Stimulated activated CD8-positive, alpha-beta memory T cell treated with anti-CD3 and anti-CD28 coated beads, Interleukin-7, amount 100 ng/mL, for 48 hours (primary cell): ENCODE measurements at places on chromosomes 13 and 19.
A peak's percentile ranks its signal among the peaks of the same experiment; 100 is the strongest.

DNA sequence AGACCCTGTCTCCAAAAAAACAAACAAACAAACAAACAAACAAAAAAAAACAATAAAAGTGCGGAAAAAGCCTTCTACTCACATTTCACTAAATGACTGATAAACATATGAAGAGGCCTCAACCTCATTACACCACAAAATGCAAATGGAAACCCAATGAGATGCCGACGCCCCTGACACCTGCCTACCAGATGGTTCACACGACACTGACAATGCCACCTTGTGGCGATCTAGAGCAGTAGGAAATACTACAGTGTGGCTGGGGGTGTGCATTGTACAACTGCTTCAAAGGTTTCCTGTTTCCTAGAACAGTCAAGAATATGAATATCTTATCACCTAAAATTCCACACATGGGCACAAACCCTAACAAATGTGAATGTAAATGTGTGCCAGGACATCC is 14.0 kb downstream of the SCGB2B2 start:
- peak; percentile 18 for DNase-seq

DNA sequence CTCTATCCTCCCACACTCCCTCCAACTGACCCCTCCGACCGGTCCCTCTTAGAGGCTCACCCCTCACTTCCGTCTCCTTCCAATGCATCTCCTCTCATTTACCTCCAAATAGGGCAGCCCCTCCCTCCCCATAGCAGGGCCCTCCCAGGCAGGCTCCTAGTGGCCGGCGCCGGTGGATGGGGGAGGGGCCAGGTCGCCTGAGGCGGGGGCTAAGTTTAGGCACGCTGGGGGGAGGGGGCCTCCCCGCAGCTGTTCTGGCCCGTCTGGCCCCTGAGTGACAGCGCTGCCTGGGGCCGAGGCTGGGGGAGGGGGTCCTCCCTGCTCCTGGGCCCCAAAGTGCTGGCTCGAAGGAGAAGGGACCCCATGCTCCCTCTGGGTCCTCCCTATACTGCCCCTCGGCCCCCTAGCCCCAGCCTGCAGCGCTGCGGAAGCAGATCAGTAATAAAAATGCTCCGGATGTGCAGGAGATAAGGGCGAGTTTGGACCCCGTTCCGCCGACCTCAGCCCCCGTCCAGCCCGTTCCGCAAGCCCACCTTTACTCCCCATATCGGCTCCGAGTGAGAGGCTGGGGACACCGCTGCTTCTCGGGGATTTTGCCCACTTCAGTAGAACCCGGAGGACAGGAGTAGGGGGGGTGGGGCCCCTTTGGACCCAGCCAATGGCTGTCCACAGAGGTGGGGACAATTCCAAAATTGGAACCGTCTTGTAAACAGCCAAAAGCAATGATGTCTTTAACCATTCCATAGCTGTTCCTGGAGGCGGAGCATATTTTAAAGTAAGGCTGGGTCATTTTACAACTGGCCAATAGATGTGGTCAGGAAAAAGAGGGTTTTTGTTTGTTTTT is 4.0 kb downstream of the RTN2 start:
- DNase-seq: no peak

DNA sequence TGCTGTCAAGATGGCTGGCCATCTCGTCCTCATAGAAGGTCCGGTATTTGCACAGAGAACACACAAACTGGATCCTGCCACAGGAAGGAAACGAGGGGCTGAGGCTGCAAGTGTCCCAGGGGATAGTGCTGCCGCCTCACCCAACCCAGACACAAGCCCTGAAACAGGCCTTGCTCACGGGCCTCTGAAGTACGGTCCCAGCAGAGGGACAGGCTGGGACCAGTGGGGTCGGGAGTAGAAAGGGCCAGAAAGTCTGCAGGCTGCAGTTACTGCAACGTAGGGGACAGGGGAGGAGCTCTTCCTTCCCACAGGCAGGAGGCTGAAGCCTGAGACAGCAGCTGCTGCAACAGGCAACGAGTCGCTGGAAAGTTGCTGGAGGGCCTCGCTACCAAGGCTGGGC is 18.2 kb upstream of the AKAP8 start:
- DNase-seq: no peak

- DNase-seq: no peak
Observed at GRCh38 chr13:37679043-37679442, 80.5 kb upstream of the POSTN start.

DNA sequence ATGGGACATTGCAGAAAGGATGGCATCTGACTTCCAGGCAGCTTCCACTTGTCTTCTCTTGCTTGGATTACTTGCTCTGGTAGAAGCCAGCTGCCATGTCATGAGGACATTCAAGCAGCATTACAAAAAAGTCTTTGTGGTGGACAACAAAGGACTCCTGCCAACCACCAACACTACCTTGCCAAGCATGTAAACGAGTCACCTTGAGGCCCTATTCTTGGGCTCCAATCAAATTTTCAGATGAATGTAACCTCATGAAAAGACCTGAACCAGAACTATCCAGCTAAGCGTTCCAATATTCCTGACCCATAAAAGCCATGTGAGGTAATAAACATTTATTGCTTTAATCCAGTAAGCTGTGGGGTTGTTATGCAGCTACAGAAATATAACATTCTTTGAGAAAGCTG is 12.5 kb downstream of the PROSER1 start:
- DNase-seq: no peak

DNA sequence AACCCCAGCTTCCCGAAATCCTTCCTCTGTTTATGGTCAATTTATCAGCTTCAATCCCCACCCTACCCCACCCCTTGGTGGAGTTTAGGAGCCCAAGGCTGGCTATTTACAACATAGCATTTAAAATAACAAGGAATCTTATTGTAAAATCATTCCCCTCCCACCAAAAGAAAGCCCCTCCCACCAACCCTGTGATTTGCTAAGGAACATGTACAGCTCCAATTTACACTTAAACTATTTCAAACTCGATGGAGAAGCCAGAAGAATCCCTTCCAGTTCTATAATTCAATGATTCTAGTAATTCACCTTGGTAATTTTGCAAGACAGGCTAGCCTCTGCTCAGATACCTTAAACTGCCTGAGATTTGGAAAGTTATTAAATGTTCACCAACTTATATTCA is 3.0 kb downstream of the LATS2 start:
- no peak for DNase-seq

DNA sequence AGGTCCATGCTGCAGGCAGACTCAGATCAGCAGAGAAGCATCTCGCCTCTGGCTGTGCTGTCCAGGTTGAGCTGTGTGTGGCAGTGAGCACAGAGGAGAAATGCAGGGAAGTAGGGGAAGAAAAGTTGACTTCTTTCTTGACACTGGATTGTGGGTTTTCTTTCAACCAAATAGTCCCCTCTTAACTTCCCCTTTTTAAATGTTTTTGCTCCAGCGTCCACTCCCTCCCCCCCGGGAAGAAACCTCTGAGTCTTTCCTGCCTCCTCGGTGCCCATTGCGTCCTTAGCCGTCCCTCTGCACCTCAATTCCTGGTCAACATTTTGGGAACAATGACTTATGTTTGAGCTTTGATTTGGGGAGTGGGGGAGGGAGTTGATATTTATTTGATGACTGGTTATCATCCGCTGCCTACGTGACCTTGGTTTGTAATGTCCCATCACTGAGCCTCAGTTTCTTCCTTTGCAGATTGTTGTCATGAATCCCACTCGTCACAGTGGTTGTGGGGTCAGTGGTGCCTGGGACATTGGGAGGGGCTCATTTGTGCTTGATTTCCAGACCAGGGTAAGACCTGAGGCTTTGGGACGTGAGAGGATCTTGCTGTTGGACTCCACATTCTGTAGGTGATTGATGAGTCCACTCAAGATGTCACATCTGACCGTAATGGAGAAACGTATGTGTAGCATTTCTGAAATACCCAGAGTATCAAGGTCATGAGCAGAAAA is at the start of gene LILRB2:
Gene LILRB2, minus strand, starts transcription at position 104 of the 722 bp plus-strand sequence. CDS start 614 bp downstream, outside the sequence.
- no peak for DNase-seq

GRCh38 chr13:52002361-52002760 is 8.9 kb downstream of the ATP7B start:
- DNase-seq: no peak

- DNase-seq: no peak
Observed at GRCh38 chr13:32016631-32017030, 14.9 kb upstream of the FRY start.

GRCh38 chr19:460877-461720 is at the start of gene SHC2:
TSS of gene SHC2 (minus strand) at chr19:461033. CDS start at chr19:460996, 37 bp downstream.
- DNase-seq: no peak

DNA sequence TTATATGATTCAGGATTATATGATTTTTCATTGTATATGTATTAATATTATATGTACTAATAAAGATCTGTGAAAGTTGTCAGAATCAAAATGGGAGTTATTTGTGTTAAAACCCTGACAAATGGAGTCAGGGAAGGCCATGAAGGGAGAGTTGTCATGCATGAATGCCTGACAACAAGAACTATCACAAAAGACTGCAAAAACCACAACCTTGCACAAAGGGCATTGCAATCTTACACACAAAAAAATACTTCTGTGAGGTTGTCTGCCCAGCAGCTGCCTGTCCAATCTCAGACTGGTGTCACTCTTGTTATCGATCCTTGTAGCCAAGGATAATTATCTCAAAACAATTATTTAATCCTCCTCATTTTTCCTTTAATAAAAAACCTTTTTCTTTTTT is 21.2 kb upstream of the RBM26 start:
- no peak for DNase-seq

DNA sequence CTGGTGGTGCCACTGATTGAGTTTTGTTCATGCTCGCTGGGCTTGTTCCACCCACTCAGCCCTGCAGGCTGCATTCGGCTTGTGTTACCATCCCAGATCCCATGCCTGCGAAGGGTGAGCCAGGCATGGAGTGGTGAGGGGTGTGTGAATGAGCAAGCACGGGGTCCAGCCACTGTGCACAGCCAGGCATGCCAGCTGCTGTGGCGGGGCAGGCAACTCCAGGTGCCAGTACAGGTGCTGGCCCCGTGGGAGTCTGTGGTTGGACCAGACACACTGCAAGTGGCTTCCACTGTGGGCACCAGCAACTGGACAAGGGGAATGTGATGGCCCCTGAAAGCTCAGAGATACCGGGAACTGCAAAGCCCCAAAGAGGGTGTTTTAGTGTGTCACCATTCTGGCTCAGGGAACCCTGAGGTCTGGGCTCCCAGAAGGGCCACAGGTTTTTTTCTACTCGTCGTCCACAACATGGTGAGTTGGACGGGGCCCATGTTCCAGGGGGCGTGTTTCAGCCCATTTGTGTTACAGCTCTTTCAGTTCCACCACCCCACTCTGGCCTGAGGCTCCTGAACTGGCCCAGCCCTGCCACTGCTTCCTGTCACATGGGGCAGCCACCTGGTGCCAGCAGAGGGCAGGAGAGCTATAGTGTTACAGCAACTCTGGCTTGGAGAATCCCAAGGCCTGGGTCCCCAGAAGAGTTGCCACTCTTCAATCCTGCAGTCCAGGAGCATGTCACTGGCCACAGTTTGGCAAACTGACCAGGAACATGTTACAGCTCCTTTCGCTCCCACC is 217.0 kb upstream of the OBI1 start:
- no peak for DNase-seq

DNA sequence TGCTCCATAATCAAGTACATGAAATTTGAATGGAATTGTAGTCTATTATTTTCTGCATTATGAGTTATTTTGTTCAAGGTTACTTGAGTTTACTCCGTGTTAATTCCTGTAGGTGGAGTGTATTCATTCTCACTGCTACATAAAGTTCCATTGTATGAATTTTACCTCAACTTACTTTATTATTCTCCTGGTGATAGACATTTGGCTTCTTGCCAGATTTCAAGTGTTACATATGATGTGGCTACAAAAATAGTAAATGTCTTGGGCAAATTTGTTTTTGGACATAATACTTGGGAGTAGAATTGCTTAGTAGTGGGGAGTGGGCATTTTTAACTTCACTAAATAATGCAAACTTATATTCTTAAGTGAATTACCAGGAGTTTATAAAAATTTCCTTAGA is 328.9 kb downstream of the SHISA2 start:
- DNase-seq: no peak

DNA sequence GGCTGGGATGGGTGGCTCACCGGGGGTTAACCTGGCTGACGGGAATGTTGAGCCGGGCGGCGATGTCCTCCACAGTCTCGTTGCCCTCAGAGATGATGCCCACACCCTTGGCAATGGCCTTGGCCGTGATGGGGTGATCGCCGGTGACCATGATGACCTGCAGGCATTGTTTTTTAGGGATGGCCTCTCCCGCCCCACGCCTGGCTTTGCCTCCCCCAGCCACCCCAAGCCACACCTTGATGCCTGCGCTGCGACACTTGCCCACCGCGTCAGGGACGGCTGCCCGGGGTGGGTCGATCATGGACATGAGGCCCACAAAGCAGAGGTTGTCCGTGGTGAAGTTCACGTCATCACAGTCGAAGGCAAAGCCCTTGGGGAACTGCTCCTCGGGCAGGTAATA is 16.1 kb downstream of the ATP1A3 start:
- DNase-seq: no peak

- no peak for DNase-seq
Observed at GRCh38 chr13:32895296-32895695, 120.9 kb upstream of the KL start.

DNA sequence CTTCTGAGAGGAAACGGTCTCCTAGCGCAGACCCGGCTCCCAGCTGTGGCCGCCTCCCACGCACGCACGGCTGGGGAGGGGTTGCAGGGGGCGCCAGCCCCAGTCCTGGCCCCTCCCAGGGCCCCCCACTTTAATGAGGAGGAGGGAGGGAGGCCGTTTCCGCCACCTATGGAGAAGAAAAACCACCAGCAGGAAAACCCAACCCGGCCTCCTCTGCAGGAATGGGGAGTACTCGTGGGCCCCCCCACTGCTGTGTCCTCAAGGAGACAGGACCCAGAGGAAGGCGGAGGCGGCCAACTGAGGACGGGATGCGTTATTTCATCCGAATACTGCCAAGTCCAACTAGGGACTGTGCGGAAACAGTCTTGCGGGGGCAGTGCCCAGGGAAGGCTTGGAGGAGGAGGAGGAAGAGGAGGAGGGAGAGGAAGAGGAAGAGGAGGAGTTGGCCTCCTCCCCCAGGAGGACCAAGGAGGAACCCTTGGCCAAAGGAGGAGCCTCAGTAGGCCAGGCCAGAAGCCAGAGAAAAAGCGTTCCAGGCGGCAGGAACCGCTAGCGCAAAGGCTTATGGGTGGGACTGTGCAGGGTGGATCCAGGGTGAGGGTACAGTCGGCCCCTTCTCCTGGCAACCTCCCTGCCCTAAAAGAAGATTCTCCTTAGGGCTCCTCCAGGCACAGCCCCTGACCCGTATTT is 3.9 kb upstream of the SSBP4 start:
- no peak for DNase-seq

- no peak for DNase-seq
Observed at GRCh38 chr13:31435536-31435935, 235.8 kb downstream of the B3GLCT start.

DNA sequence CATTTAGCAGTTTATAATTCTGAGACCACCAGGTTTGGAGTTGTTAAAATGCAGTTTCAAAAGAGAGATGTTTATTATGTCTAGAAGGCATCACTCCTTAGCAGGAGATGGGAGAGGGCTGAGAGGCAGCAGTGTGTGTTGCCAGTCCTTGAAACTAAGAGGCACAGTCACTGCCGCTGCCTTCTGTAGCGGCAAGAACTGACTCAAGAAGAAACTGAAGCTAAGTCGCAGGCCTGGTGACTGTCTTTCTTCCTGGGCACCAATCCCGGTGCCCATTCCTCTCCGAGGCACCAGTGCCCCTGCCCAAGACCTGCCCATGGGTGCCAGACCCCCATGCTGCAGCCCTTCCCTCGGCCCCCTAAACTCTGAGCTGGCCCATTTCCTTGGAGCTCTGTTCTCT is 20.1 kb downstream of the N4BP2L1 start:
- DNase-seq: no peak
